ENCODE measurements at places on chromosomes 5 and 9. TPM values are rescaled to one million over a fixed set of nuclear protein-coding genes. Genes with fewer than 3 reads are reported as not detected.
A peak's percentile ranks its signal among the peaks of the same experiment; 100 is the strongest.

DMRTA1 gene
- total RNA-seq, result 2.0 TPM

CAVIN4 gene
- 311 TPM for total RNA-seq

STK32A gene
- total RNA-seq, result 5.2 TPM

OLFML2A gene
- 530 TPM for total RNA-seq

STC2 gene
- 482 TPM for total RNA-seq

PCDHGB5 gene
- 1.4 TPM for total RNA-seq

- no peak for DNase-seq
Observed at GRCh38 chr5:79263-79662, 12.7 kb upstream of the PLEKHG4B start.

DNA sequence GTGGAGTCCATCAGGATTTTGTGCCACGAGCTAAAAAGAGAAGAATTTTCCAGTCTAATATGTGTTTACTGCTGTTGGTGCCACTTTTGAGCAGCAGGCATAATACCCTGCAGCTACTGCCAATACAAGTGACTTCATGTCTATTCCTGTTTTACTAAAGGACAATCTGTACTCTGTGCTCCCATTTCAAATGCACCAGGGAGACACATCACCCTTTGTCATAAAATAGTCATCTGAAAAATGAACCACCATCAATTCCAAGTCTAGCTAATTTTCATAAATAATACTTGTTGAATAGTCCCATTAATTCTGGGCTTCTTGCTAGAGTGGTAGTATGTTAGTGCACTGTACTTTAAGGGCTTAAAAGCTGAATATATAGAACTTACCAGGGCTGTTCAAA is 8.9 kb upstream of the PKD2L2 start:
- peak; percentile 47 for DNase-seq

GRCh38 chr9:110900917-110901316 is 137.4 kb downstream of the LPAR1 start:
- DNase-seq, result no peak

GRCh38 chr5:59380350-59380951 is 513.1 kb downstream of the PDE4D start:
- DNase-seq, result peak; percentile 83

GRCh38 chr9:72589667-72590521 is 68.5 kb downstream of the TMC1 start:
- DNase-seq, result peak; percentile 45

DNA sequence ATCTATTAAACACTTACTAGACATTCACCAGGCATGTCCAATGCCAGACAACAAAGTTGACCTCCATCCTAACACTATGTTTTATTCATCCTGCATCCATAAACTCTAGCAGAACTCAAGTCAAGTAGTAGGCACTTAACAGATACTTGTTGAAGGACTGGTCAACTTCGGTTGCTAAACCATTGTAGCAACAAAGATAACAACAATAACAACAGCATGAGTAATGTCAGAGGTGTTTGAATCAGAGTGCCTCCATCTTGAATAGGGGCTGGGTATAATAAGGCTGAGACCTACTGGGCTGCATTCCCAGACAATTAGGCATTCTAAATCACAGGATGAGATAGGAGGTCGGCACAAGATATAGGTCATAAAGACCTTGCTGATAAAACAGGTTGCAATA is 180.5 kb upstream of the ZNF462 start:
- DNase-seq, result no peak

DNA sequence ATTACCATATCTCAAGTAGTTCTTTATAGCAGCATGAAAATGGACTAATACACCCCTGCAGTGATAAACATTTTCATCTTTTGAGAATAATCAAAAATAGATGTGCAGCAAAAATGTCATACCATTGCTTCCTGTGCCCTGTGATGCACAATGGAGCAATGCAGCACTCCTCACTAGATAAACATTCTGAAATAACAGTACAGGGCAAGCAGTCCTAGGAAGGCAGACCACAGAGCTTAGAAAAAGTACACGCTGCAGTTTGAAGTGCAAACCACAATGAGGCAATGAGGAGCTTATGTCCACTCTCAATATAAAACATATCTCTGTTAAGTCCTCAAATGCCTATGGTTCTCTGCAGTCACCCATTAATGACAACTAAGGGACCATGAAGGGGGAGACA is 367.6 kb downstream of the PDE4D start:
- DNase-seq, result peak; percentile 57

GRCh38 chr5:89350684-89351083 is 467.7 kb upstream of the MEF2C start:
- peak; percentile 44 for DNase-seq

- DNase-seq, result peak; percentile 38
Observed at GRCh38 chr9:108443741-108444140, 412.0 kb downstream of the ACTL7B start.

All from myocyte (in vitro differentiated cells).